ENCODE measurements at places on chromosomes 7 and 10.

GRCh38 chr7:55509322-55509721, 63.0 kb downstream of the VOPP1 start:
- no peak for DNase-seq

- no peak for DNase-seq
These were observed 1.3 kb upstream of the C10orf67 start for GRCh38 chr10:23345861-23346260.

- no peak for DNase-seq
These were observed 2.1 kb upstream of the SFMBT2 start for GRCh38 chr10:7412928-7413282.

GRCh38 chr10:18681366-18681765, 22.1 kb downstream of the ARL5B start:
- no peak for DNase-seq

DNA sequence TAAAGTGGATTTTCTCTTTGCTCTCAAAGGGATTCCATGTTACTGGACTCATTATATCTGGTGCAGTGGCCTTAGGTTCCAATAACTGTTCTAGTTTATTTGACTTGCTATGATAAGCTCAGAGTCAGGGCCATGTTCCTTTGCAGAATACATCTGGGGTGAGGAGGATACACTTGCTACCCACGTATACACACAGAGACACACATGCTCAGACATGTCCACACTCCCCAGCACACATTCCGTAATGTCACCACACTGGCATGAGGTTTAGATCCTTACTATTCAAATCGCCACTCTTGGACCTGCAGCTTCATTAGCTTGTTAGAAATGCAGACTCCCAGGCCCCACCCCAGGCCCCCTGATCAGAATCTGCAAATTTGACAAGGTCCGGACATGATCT, 195.3 kb downstream of the BMPER start:
- DNase-seq = no peak

- DNase-seq = no peak
These were observed 330.0 kb downstream of the ARL4A start for GRCh38 chr7:13017333-13017857.

GRCh38 chr7:106613848-106614560, 47.0 kb downstream of the CCDC71L start:
- DNase-seq = no peak

GRCh38 chr7:150451097-150451793, 815 bp downstream of the GIMAP8 start:
- peak; percentile 67 for DNase-seq

GRCh38 chr7:20797462-20798080, 10.9 kb upstream of the SP8 start:
- no peak for DNase-seq

- DNase-seq = no peak
These were observed 662.5 kb downstream of the POM121L12 start for GRCh38 chr7:53697913-53698312.

- no peak for DNase-seq
These were observed 11.7 kb downstream of the CREB5 start for GRCh38 chr7:28423918-28424514.

GRCh38 chr10:107865691-107866090, 701.2 kb upstream of the SORCS1 start:
- DNase-seq = no peak

- no peak for DNase-seq
These were observed 114.0 kb upstream of the PODXL start for GRCh38 chr7:131670406-131670805.

- DNase-seq = no peak
These were observed 115.9 kb upstream of the CACUL1 start for GRCh38 chr10:118870467-118871243.

- DNase-seq = no peak
These were observed 399.9 kb upstream of the IGFBP3 start for GRCh38 chr7:46320956-46321355.

- no peak for DNase-seq
These were observed 311.7 kb downstream of the BICC1 start for GRCh38 chr10:58824396-58824795.

DNA sequence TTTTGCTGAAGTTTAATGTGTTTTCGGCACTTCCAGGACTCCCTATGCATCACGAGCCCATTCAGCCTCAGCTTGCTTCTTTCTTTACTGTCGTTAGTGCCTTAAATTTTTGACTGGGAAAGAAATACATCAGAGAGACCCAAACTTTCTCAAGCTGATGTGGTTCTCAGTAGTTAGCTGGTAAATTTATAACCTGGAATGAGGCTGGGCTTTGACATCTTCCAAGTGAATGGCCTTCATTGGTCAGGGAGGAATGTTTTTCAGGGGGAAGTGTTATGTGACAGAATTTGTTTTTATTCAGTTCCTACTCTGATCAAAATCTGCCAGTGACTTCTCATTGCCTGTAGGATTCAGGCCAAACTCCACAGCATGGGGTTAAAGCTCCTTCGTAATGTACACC, 296.9 kb downstream of the SORCS3 start:
- no peak for DNase-seq

DNA sequence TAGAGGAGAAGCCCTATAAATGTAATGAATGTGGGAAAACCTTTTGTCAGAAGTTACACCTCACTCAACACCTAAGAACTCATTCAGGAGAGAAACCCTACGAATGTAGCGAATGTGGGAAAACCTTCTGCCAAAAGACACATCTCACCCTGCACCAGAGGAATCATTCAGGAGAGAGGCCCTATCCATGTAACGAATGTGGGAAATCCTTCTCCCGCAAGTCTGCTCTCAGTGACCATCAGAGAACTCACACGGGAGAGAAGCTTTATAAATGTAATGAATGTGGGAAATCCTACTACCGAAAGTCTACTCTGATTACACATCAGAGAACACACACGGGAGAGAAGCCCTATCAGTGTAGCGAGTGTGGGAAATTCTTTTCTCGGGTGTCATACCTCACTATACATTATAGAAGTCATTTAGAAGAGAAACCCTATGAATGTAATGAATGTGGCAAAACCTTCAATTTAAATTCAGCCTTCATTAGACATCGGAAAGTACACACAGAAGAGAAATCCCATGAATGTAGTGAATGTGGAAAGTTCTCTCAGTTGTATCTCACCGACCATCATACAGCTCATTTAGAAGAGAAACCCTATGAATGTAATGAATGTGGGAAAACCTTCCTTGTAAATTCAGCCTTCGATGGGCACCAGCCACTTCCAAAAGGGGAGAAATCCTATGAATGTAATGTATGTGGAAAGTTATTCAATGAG, 18.9 kb downstream of the RBAK start:
- no peak for DNase-seq

- DNase-seq = no peak
These were observed 70.5 kb upstream of the DNAJB6 start for GRCh38 chr7:157266272-157266671.

GRCh38 chr10:103731609-103732270, 123.6 kb downstream of the SH3PXD2A start:
- no peak for DNase-seq

GRCh38 chr10:11763501-11763861, 21.3 kb downstream of the ECHDC3 start:
- no peak for DNase-seq

GRCh38 chr10:17645621-17646345, 1.8 kb downstream of the STAM start:
- no peak for DNase-seq

DNA sequence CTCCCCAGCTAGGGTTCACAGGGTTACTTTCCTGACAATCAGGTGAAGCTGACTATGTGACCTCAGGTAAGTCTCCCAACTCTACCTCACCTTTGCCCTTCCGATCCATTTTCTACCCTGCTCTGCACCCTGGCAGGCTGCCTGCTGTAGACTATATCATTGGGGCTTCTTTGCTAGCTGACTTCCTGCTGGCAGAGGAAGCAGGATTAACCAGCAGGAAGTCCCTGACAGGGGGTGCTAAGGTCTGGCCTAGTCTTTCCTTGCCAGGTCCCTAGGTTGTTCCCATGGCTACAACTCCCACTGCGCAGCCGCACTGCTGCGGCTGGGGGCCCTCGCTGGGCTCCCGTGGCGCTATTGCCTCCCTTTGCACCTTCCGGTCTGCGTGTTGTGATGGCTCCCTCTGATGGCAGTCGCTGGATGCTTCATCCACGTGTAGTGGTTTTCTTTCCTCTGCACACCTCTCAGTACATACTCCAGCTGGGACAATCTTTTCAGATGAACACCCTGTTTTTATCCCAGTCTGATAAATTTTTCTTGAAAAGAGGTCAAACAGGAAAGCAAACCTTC, 365.9 kb downstream of the REEP3 start:
- DNase-seq = no peak

GRCh38 chr7:139043823-139044812, 8.3 kb upstream of the ZC3HAV1L start:
- DNase-seq = peak; percentile 25

GRCh38 chr7:131507592-131508331, 48.7 kb downstream of the PODXL start:
- DNase-seq = peak; percentile 82

- DNase-seq = no peak
These were observed 126.0 kb downstream of the DNAJB6 start for GRCh38 chr7:157462840-157463239.

DNA sequence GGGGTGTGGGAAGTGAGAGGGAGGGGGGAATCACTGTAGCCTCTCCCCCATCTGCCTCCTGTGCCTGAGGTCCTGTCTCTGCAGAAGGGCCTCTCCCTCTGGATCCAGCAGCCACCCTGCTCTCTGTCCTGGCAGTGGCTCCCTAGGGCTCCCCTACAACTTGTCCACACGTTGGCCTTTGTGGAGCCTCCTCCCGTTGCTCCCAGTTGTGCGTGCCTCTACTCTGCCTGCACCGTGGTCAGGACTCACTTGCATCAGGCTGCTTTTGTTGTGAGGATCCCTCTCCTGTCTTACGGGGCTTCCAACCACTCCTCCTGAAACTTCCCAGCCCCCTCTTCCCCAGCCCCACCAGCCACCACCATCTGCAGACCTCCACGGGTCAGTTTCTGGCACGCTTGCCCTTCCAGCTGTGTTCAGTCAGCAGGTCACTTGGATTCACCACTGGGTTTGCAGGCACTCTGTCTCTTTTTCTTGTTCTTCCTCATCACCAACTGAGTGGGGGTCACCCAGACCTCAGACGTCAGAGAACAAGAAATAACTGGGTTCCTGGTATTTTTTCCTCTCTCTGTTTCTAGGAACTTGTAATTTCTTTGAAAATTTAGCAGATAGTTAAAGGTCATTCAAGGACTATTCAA, 62.3 kb downstream of the RAMP3 start:
- no peak for DNase-seq

- DNase-seq = no peak
These were observed 167.4 kb downstream of the TMEM26 start for GRCh38 chr10:61285749-61286148.

DNA sequence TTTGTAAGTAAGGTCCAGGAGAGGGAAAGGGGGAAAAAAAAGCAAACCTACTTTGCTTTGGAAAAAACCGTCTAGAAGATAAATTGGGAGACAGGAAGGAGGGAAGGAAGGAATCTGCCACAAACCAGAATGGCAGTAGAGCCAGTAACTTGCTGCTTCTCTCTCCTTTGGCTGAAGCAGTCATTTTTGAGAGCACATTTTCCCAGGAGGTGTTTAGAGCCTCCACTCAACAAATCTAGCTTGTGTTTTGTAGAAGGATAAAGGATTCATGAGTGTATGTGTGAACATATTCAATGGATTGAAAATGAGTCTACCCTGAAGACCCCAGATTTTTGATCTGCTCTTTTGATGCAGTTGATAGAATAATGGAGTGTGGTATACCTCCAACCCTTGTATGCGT, 2.6 kb downstream of the NRG3 start:
- no peak for DNase-seq

GRCh38 chr7:43295429-43295828, 183.0 kb downstream of the HECW1 start:
- no peak for DNase-seq

GRCh38 chr10:131892806-131893675, 7.8 kb upstream of the PPP2R2D start:
- no peak for DNase-seq

DNA sequence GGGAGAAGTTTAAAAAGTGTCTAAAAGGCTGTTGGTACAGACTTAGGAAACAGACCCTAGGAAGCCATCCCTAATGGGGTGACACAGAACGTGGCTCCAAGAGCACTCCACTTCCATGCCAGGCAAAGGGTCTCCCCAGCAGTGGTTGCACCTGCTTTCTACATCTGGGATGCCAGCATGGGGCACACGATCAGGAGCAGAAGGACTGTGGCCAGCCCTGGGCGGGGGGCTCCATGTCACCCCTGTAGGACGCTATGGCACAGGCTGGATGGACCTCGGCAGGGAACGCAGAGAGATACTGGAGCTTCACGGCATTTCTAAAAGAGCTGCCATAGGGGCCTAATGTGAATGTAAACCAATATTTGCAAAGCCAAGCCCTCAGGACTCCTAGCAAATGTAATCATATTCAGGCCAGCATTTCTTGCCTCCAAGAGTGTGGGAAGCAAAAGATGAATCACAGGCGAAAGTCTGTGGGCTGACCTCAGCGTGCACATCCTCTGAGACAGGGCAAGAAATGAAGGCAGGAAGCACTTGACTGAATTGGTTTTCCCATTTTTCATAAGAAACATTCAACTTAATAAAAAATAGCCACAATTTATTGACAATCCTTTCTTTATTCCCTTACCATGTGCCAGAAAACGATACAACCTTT, 93.9 kb downstream of the ATXN7L1 start:
- peak; percentile 43 for DNase-seq

GRCh38 chr10:1643161-1643907, 94.0 kb downstream of the ADARB2 start:
- peak; percentile 8 for DNase-seq

GRCh38 chr10:103540722-103541121, 47.2 kb downstream of the NEURL1 start:
- no peak for DNase-seq

GRCh38 chr7:155255621-155256020, 42.1 kb upstream of the INSIG1 start:
- DNase-seq = no peak

GRCh38 chr10:48805848-48806247, 121.2 kb downstream of the WDFY4 start:
- DNase-seq = no peak

DNA sequence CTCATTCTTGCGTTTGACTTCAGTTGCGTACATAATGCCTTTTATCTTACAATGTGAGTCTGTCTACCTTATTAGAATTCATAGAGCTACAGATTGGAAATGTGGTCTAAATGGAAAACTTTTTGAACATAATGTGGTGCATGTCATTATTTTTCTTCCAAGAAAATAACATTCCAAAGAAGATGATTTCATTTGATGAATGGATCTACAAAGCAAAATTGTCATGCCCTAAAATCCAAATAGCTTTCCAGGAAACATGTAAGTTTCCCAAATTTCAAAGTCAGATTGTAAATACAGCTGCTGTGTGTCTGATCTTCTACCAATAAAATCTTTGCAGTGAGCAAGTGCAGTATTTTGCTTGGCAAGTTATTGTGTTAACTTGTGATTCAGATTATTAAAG, 101.8 kb upstream of the FZD8 start:
- no peak for DNase-seq

DNA sequence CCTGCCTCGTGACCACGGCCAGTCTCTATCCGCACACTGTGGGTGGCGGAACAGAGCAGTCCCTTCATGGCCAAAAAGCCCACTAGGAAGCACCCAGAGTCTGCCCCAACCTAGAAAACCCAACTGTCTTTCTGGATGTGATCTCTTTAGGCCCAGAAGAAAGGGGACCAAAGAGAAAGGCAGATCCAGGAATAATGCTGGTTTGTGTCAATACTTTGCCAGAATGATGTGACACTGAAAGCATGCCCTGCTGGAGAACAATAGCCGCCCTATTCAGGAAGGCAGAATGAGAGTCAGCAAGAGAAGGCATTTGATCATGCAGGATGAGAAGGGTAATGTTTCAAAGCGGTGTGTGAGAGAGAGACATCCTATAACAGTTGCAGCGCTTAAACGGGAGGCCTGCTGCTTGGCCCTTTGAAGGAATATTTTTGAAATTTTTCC, 274.7 kb downstream of the USP6NL start:
- DNase-seq = no peak

All from stimulated activated CD4-positive, alpha-beta T cell treated with anti-CD3 and anti-CD28 coated beads, Interleukin-12 subunit alpha, Interleukin-12 subunit beta, amount 100 ng/mL, for 24 hours (primary cell).